ENCODE measurements at places on chromosomes 7 and 10. TPM values are rescaled to one million over a fixed set of nuclear protein-coding genes. Genes with fewer than 3 reads are reported as not detected.
A peak's percentile ranks its signal among the peaks of the same experiment; 100 is the strongest.

Gene CALML3
- total RNA-seq, result not detected

GRCh38 chr7:65988084-65988483, 6.1 kb upstream of the GUSB start:
- no peak for DNase-seq

DNA sequence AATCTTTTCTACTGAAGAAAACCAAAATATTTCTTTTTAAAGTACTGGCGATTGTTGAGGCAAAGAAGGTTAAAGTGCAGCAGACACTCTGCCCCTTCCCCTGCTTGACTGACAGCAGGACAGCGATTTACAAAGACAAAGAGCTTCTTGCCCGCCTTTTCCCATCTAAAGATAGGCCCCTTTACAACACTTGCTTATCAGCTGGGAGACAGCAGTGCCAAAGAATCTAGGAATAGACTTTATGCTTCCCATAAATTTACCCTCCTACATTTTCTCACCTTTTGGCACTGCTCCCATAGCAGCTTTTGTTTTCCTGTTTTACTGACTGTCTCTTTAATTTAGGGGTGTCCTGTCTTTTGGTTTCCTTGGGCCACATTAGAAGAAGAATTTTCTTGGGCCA, 824.1 kb downstream of the CCSER2 start:
- no peak for DNase-seq

DNA sequence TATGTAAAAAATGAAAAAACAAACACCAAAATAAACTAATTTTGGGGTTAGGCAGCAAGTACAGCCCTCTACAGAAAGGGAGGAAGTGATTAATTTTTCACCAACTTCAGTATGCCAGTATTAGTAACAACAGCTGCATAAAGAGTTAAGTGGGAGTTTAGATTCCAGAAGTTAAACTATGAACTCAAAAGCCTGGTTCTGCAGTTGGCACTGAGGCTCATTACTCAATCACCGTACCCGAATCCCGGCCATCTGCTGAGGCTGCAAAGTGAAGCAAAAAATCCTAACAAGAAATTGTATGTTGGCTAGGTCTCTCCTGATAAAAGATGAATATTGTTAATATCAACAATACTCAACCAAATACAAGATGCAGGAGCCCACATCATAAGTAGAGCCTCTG, 4.0 kb downstream of the NUDT5 start:
- DNase-seq, result no peak

GRCh38 chr7:74231232-74231590, 21.4 kb downstream of the LAT2 start:
- no peak for DNase-seq

DNA sequence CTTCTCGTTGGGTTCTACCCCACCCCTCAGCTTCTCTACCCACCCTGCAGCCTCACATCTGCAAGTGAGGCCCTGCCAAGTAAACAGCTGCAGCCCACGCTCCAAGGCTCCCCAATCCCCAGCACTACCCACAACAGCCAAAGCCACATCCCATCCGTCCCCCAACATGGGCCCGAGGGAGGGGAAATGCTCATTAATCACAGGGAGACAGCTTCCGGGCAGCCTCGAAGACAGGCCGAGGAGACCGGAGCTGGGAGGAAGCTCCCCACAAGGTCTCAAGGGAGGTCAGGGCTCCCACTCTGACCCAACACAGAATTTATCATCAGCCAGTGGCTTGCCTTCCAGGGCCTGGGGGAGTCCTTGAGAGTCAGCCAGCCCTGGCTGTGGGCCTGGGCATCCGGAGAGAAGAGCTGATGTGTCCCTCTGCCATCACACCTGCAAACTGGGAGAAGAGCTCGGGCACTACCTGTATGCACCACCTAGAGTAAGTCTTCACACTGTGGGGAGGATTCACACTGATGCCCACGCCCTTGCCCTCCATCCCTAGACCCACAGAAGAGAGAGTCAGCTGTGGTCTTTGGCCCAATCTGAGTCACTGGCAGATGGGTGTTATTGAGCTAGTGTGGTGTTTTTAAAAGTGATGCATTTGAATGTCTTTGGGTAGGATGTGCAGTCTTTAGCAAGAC, 115.5 kb upstream of the ZMIZ1 start:
- peak; percentile 75 for DNase-seq

GRCh38 chr10:35523670-35524225, 81.4 kb upstream of the GJD4 start:
- DNase-seq, result no peak

Gene CNTNAP2
- not detected for total RNA-seq

Gene ASIC3
- not detected for total RNA-seq

DNA sequence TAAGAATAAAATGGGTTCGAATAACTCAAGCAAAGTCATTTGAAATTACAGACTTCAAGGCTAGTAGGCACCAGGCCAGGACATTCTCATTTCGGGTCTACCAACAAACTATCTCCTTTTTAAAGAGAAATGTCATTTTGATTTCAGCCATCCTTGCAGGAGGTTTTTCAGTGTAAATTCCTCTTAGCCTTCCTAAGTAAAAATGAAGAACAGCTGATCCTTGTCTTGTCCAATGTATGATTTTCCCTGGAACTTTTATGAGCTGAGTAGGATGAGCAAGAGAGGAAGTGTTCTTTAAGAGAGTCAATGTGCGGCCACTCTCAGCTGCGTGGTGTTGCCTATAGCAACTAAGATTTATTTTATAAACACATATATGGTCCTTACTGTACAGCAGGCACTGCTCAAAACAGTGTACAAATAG, 110.1 kb downstream of the PLCE1 start:
- DNase-seq, result no peak

GRCh38 chr7:122886357-122887081, at the start of gene CADPS2:
CADPS2 (minus strand) TSS chr7:122886460; CDS start chr7:122886337, 123 bp downstream.
- DNase-seq, result peak; percentile 84

GRCh38 chr10:74300666-74301065, 149.6 kb downstream of the ADK start:
- DNase-seq, result no peak

Gene AOC1
- total RNA-seq, result not detected

DNA sequence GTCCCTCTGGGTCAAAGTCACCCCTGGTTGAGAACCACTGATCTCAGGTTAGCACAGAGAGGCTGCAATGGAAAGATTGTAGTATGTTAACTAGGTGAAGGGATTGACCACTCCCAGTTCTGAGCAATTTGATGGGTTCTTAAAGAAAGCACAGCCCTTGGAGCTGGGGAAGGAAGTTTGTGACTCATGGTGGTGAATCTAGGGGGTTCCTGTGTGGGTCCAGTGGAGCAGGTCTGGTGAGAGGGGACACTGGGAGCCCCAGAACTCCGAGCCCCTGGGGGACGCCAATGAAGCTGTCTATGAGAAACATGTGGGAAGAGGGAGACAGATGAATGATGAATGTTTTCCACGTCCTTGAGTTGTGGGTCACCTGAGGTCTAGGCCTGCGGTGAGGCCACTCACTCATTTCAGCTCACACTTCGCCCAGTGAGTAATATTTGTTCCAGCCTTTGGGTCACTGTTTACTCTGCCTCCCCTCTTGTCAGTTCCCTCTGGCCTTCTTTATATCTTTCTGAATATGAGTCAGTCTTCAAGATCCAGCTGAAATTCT, 341.9 kb downstream of the LRMDA start:
- DNase-seq, result peak; percentile 41

Data from fibroblast of the aortic adventitia (primary cell).